Astrocyte (in vitro differentiated cells and primary cell): ENCODE measurements at places on chromosomes 3 and 15. TPM values are rescaled to one million over a fixed set of nuclear protein-coding genes. Genes with fewer than 3 reads are reported as not detected.
A peak's percentile ranks its signal among the peaks of the same experiment; 100 is the strongest.

The NAALADL2 gene
- total RNA-seq = 2.7 and 3.3 TPM in 2 replicates

DNA sequence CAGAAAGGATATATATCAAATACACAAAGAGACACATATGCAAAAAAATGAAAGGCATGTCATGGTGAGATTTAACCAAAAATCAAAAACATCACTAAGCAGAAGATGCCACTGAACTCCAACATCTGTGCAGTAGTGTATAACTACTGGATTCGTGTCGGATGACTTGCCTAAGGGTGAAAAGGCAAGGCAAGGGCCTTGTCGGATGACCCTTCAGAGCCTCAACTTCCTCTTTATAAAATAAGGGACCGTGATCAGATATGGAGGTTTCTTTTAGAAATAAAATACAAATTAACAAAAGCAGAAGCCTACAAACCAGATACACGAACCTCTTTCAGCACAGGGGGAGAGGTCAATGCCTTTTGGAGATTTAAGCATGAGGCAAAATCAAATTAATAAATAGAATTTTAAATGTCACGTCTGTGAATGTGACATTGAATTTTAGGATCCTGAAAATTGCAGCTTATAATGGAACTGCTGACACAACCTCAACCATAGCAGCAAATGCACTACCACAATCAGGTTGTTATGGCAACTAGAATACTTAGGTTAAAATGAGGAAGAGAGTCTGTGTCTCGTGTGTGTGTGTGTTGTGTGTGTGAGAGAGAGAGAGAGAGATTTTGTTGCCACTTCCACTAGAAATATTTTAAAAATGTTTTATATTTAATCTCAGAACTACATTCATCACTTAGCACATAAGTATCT is 8.3 kb upstream of the CHRM5 start:
- DNase-seq = no peak

The UCN2 gene
- 2.8 and 3.3 TPM in 2 replicates for total RNA-seq

- DNase-seq = no peak
Measured at GRCh38 chr3:128870347-128870746, 9.1 kb upstream of the ACAD9 start.

The ASB14 gene
- not detected in 2 replicates for total RNA-seq

The CATSPER2 gene
- total RNA-seq = 2.0 and 3.3 TPM in 2 replicates

The TIPARP gene
- total RNA-seq = 55.5 and 74.2 TPM in 2 replicates

- no peak for DNase-seq
Measured at GRCh38 chr3:132720228-132720627, 2.0 kb downstream of the NPHP3 start.

The ERC2 gene
- total RNA-seq = 4.1 and 7.4 TPM in 2 replicates

- DNase-seq = no peak
Measured at GRCh38 chr3:182242489-182242942, 530.8 kb downstream of the SOX2 start.

The ZNF774 gene
- 1.2 and 3.3 TPM in 2 replicates for total RNA-seq

DNA sequence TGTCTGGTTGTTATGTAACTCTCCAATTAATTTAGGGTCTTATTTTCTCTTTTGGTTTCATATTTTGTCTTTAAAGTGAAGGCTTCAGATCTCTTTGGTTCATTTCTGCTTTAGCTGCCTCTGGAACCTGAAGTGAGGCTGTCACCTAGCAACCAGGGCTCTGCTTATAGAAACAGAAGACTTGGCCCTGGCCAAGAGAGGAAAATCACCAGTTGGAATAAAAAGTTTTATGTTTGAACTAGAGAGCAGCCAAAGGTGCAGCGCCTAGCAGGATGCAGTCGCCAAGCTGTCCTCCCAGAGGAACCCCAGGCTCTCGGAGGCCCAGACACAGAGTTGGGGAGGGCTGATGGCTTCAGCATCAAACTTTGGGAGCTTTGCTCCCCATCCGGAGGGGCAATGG is 41.1 kb downstream of the LYZL4 start:
- no peak for DNase-seq

The FOXB1 gene
- 0.96 and 1.3 TPM in 2 replicates for total RNA-seq

GRCh38 chr3:24110051-24110450 is 165.0 kb downstream of the NR1D2 start:
- DNase-seq = no peak

GRCh38 chr3:123158899-123159390 is 42.8 kb upstream of the SEC22A start:
- DNase-seq = no peak

DNA sequence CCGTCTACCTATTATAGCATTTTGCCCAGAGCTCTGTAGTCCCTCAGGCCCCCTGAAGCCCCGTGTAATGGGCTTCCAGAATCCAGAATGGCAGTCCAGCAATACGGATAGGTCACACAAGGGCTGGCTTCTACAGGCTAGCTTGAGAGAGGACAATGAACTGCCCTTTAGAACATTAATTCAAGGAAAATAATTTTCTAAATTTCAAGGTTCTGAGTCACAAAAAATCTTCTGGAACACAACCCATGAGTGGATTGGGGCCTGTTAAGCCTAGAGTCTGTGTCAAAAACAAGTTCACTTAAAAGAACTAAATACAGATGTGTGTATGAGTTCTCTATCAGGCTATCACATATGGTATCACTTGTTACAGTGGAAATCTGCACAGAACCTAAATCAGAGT is 28.8 kb downstream of the DCP1A start:
- DNase-seq = peak; percentile 53

DNA sequence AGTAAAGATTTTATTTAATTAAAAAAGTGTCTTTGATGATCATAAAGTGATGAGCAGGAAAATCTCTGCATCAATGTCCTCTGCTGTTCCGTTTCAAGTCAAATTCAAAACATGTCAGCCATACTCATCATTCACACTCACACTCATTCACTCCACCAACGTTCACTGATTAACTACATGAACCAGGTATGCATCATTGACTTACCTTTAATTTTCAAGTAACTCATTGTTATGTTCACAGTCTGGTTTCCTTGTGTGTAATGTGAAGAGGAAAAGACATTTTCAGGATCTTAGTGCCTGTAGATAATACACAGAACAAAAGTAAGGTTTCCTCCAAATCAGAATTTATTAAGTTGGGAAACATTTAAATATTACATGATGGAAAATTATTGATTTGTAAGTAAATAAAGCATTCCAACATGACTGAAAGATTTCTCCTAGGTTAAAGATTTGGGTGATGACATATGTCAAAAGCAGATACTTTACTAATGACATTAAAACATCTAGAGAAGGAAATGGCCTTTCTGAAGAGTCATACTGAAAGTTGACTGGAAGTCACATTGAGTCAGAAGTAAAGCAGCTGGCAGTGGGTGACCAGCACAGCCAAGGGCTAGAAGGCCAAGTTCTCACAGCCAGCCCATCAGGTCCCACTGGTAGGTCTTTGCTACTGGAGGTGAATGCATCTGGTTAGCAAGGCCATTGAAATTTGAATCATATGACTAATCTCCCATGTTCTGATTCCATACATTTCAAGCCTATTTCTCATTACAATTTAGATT is 251.9 kb downstream of the CDIN1 start:
- peak; percentile 71 for DNase-seq

DNA sequence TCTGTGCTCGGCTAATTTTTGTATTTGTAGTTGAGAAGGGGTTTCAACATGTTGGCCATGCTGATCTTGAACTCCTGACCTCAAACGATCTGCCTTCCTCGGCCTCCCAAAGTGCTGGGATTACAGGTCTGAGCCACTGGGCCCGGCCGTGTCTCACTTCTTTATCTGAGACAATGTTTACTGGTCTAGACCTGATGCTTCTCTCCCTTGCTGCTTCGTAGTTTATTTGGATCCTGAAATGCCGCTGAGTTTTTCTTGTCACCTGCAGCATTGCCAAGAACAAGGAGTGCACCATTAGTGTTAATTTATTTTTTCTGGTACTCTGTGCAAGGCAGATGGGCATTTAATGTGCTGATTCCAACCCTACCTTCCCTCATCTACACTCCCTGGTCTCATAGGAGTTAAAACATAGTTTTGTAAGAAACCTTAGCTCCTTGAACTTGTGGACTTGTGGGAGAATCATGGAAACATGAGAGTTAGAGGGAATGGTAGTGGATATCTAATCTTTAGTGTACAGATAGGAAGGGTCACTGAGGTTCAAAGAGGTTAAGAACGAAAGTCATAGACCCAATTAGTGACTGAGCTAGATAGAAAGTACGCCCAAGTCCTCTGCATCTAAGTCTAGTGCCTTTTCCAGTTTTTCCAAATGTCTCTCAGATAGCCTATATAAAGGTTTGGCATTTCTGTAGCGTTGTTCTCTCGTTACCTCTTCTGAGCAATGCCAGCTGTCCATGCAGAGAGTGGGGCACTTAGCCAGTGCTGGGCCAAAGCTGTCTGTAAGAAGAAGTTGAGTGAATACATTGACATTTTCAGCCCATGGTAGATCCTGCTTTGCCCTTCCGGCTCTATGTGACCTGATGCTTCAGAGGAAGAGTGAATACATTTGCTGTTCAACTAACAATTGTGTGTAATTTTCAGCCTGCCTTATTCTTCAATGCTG is 244.1 kb downstream of the LPP start:
- no peak for DNase-seq

- DNase-seq = peak; percentile 78
Measured at GRCh38 chr3:150236316-150237082, 171.6 kb upstream of the TSC22D2 start.

- no peak for DNase-seq
Measured at GRCh38 chr15:57611938-57612337, 20.2 kb downstream of the MYZAP start.

DNA sequence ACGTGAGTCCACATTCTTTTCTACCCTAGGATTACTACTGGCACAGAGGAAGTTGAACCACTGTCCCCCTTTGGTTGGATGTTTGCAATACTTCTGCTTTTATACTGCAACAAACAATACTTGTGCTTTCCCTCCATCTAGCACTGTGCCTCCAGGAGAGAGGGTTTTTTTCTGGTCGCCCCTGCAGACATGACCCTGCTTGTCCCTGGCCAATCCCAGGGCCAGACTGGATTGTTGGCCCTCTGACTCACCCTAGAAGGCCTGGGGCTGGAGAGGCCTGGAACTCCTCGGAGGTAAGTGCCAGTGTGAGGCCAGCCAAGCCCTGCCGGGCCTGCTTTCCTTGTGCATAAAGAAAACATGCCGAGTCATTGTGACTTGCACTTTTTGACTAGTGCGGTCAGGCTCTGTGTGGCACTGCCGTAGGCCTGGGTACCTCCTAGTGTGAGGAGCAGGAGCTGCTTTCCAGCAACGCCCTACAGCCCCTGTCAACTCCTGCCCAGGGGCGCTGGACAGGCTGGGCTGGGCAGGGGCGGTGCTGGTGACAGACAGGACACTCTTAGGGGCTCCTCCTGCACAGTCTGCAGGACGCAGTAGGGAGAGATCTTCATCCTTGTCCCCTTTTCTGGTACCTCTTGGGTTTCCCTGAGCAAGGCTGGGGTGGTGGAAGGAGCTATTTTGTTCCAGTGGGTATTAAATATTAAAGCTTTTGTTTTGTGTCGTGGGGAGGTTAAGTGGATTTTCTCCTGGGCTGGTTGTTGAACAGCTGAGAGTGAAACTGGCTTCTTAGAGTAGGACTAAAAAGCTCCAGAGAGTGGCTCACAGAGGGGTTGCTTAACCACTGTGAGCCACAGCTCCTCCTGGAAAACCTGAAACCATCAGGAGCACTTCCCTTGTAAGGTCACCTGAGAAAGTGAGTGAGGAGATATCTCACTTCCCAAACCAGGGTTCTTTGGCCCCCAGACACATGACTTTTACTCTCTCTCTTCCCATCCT is 14.4 kb upstream of the TKT start:
- peak; percentile 97 for DNase-seq

DNA sequence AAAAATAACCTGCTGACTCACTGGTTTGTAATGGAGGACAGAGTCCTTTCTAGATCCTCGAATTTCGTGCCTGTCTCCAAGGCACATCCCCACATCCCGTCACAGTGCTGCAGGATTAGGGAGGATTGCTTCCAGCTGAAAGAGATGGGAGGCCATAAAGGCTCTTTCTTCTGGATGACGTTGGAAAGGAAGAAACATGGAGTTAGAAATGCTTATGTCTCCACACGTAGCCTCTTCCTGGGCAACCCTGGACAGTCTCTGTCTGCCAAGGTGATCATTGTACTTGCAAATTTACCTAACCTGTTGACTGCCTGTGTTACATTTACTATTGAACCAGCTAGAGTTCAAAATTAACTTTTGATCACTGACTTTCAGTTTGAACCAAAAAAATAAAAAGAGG is 27.6 kb upstream of the VILL start:
- no peak for DNase-seq

GRCh38 chr3:105904678-105905284 is 36.0 kb upstream of the CBLB start:
- DNase-seq = peak; percentile 26

DNA sequence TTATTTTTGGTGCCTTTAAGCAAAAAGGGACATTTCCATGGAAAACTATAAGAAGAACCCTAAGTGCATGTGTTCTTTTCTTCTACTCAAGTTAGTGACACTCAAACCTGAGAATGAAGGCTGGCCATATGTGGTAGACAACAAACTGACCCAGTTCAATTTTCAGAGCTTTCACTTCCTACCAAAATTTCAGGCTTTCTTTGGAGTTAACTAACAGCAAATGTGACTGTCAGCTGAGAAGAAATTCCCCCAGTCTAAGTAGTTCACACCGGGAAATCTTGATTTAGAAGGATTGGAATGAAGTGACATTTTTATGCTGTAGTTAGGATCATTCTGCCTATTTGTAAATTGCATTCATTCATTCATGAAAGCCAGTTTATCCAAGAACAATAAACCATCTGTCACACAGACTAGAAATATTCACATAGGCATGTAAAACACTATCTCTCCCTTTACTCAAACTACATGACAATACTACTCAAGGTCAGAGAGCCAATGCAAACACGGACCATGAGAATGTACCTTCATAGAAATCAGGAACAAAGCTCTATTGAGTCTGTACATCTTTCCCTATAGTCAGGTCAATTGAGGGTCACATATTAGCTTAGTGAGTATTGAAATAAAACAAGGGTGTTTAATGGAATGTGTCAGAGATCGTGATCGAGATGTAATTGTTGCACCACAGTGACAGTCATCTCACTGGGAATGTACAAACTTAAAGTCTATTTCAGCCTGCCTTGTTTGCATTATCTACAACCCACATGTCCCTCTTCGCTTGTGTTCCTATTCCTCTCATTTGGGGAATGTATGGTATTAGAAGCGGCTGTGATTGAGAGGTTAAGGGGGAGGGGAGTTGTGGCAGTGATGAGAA is 113.8 kb upstream of the TGFBR2 start:
- DNase-seq = peak; percentile 64

The SSR3 gene
- total RNA-seq = 534 and 562 TPM in 2 replicates

The ARF4 gene
- 471 and 472 TPM in 2 replicates for total RNA-seq

The EAF2 gene
- 1.7 and 1.8 TPM in 2 replicates for total RNA-seq

- no peak for DNase-seq
Measured at GRCh38 chr3:17399586-17399985, 342.8 kb downstream of the TBC1D5 start.

GRCh38 chr3:42662813-42663535 is 9.5 kb downstream of the ZBTB47 start:
- DNase-seq = no peak

GRCh38 chr15:90407871-90408317 is 19.9 kb downstream of the IQGAP1 start:
- DNase-seq = no peak

The CHRFAM7A gene
- 0.64 and 1.8 TPM in 2 replicates for total RNA-seq

GRCh38 chr15:97683831-97684230 is 276.7 kb upstream of the ARRDC4 start:
- DNase-seq = no peak
